ENCODE measurements at places on chromosomes 4 and X.

DNA sequence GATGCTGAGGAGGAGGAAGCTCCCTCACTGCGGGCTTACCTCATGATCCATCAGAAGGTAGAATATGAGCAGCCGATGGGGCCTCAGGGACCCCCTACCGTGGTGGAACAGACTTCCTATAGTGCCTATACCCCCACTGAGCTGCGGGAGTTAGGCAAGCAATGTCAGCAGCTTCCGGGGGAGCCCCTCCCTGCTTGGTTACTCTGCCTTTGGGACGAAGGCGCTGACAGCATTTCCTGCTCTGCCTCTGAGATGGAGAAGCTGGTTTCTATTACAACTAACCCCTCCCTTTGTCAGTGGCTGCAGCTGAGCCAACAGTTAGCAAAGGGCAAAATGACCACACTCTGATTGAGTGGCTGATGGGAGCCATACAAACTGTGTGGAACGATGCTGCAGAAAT lies 430.7 kb downstream of the IDS start:
- peak; percentile 52 for DNase-seq

GRCh38 chrX:41449615-41450014 lies 2.5 kb downstream of the NYX start:
- DNase-seq = peak; percentile 10

DNA sequence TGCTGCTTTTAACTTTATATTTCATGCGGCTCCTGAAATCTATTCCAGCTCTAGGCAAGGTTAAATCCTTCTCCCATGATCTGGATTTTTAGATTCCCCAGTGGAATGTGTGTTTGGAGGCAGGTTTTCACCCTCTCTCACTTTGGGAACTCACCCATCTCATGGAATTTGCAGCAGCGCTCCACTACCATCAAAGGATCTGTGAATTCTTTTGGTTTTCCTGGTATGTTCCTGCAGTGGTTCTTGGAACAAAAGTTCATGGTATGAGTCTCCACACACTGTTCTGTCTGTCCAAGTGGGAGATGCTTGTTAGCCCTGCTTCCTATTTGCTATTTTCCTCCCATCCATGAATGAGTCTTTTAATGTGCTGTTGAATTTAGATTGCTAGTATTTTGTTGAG lies 14.0 kb downstream of the APOOL start:
- DNase-seq = no peak

GRCh38 chr4:792626-793092 lies 33.3 kb downstream of the CPLX1 start:
- no peak for DNase-seq

DNA sequence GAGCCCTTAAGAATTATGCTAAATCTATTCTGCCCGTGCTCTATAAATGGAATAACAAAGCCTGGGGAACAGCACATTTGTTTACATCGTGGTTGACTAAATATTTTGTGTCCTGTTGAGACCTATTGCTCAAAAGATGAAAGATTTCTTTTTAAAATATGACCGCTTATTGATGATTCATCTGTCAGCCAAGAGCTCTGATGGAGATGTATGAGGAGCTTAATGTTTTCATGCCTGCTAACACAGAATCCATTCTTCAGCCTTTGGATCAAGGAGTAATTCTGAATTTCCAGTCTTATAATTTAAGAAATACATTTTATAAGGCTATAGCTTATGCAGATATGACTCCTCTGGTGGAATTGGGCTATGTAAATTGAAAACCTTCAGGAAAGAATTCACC lies 271.3 kb upstream of the FAT4 start:
- no peak for DNase-seq

DNA sequence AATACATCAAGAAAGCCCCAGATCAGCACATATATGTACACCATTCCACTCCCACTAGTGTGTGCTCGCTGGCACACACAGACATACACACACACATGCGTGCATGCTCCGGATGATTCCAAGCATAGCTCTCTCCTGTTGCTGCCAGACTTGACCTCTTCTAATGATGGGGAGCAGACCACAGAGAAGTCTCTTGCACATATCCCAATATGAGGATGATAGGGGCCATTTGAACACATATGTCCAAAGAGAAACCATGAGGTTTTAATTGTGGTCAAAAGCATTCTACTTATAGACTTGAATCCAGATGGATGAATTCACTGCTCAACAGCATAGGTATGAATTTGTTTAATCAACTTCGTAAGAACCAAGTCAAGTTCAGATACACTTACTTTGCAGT lies 214.9 kb downstream of the AFF2 start:
- DNase-seq = no peak

DNA sequence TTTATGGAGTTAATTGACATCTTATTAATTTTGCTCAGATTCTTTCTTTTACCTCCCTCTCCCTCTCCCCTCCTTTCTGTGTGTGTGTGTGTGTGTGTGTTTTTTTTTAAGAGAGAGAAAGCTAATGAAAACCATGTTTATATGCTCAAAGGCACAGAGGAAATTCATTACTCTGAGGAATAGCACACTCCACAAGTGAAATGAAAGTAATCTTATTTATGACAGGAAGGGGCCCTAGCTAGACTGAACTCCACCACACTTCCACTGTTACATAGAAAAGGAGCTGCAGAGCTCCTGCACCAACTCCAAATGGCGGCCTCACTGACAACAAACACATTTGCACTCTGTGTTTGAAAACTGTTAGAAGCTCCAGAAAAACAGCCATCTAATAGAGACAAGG lies 150.6 kb downstream of the RASL11B start:
- DNase-seq = no peak

DNA sequence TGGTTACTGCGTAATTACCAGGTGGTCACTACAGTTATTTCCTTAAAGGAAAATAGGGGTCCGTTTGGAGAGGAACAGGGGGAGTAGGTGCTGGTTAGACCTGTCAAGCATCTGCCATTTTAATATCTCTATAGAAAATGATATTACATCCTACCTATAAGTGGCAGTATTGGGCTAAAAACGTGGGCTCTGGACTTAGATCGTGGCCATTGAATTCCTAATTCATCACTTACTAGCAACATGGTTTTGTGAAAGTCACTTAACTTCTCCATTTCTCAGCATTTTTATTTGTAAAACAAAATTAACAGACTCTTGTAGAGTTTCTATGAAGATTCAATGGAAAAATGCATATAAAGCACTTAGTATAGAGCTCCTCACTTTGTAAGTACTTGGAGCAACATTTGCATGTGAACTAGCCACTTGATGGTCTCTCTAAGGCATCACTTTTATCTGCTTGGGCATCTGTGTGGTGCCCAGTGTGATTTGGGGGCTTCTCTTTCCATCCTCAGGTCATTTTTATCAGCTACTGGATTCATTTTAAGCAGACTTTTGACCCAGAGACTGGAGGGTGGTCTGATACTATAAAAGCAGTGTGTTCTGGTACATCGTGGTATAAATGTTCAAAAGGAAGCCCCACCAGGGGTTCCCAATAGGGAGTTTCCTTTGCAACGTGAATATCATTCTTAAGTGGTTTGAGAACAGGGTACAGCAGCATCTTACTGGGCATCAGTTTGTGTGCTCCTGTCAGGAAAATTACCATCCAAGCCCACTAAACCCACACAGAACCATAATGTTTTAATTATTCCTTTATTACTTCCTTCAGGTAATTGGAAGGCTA lies 42.7 kb upstream of the RASSF6 start:
- peak; percentile 45 for DNase-seq

DNA sequence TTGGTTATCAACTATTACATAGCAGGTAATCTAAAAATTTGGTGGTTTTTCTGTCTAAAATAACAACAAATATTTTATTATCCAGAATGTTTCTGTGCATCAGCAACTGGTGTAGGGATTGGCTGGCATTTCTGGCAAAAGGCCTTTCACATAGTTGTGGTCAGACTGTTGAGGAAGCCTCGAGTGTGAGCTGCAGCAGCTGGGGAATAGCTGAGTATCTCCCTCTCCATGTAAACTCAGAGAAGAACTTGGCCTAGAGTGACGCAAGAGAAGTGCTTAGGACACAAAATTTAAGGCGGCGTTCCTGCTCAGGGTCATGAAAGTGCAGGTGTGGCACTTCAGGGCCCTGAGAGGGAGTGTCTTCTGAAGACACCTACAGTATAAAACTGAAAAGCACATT lies 558.9 kb downstream of the SPOCK3 start:
- DNase-seq = no peak

DNA sequence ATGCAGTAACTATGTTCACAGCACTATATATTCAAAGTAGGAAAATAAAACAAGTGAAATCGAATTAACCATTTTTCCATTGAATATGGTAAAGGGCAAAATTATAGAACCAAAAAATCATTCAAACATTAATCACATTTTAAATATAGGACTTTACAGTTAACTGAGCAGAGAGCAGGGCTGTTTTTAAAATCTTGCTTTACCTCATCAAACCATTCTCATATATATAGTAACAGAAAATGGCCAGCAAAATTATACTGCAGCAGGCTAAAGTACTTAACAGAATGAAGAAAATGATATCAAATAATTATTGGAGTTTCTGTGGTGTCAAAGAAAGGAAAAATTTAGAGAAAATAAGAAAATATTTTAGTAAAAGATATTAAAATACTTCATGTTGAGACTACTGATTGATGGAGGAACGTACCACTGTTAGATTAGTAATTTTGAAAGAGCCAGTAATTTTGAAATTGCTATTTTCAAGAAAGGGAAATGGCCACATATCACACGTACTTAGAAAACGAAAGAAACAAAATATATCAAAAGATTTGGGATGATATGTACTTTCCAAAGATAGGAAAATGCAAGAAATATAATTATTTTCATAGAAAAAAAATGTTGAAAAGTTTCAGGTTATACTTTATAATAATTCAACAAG lies 813.7 kb downstream of the DMD start:
- no peak for DNase-seq

DNA sequence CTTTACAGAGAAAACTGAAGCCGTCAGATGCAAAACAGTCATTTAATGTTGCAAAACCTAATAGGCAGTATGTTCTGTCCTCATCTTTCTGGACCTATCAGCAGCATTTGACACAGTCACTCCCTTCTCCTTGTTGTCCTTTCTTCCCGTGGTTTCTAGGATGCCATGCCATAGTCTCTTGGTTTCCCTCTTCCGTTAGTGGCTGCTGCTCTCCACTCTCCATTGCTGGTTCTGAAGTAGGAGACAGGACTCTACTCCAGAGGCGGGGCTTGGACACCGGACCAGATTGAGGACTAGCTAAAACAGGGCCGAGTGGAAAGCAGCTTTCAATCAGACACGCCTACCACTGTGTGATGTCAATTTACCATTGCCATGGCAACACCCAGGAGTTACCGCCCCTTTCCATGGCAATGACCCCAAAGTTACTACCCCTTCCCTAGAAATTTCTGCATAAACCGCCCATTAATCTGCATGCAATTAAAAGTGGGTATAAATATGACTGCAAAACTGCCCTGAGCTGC lies 88.8 kb upstream of the CCDC160 start:
- DNase-seq = no peak

DNA sequence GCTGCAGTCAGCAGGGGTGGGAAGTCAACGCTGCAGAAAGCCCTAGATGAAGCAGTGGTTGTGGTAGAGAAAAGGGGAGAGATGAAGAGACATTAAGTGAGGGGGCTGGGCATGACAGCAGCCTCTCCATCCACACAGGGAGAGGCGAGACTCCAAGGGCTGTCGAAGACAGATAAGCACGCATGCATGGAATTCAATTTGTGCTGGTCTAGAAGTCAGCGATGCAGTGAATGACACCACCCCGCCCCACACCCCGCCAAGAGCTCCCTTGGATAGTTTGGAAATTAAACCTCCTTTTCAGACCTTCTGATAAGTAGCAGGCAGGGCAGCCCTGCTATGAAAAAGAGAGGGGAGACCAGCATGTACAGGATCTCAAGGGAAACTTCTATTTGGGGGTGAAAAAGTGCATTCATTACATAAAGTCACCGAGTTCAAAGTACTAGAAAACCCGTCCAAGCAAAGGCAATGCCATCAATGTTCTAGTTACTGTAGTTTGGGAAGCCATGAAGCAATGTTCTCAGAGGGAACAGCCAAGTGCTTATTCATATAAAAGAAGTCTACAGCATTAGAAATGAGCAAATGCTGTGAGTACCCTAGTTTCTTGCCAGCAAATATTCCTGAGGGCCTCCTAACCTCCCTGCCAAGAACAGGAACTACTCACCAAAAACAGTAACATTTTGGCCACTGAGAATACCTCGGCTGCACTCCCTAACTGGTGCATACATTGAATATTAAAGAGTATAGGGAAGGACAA lies 152.3 kb upstream of the ANXA10 start:
- DNase-seq = no peak

- no peak for DNase-seq
Observed at GRCh38 chr4:112213091-112213490, 18.5 kb upstream of the AP1AR start.

DNA sequence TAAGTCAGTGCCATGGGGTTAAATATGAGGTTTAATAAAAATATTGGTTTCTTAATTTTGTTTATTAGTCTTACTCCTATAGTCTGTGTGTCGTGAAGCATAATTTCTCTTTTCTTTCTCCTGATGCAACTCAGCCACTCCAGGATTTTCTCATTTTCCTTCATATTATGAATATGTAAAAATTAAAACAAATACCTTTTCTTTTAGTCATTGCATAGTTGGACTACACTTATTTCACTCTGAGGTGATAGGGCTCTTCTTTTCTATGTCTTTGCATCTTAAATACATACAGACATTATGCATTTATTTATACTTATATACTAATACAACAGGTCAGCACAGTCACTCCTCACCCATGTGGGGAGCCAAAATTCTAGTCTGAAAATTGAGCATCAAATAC lies 19.1 kb downstream of the GALNT7 start:
- no peak for DNase-seq

DNA sequence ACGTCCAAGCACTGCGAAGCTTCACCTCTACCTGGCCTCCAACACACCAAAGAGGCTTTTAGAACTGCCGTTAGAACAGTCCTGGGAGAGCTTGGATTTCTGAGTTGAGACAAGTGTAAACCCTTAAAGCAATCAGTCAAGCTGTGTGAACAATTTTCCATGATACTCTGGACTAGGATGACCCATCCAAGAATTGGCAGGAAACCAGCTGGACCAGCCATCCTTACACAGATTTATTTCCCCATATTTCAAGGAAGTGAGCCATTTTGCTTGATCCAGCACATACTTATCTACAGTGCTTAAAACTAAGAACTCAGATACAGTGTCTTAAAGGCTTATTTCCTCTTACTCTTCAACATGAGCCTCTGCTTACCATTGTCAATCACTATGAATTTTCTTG lies 340.7 kb upstream of the HS3ST1 start:
- DNase-seq = no peak

- no peak for DNase-seq
Observed at GRCh38 chrX:38278682-38279081, 48.6 kb downstream of the RPGR start.

- no peak for DNase-seq
Observed at GRCh38 chr4:145760961-145761929, 81.3 kb downstream of the C4orf51 start.

DNA sequence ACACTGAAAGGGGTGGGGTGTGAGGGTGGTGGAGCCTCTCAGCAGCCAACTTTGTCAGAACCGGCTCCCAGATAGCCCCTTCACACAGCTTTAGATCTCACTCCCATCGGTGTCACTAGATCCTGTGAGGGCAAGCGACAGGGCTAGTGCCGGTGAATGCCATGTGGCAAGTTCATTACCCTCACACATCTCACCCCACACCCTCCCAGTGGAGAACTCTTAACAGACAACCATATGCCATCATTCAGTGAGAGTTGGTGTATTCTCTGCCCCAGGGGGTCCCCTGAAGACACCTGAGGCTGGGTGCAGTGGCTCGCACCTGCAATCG lies 15.3 kb downstream of the SEPTIN6 start:
- no peak for DNase-seq
